Endodermal cell (in vitro differentiated cells): ENCODE measurements at places on chromosomes 5 and 9. TPM values are rescaled to one million over a fixed set of nuclear protein-coding genes. Genes with fewer than 3 reads are reported as not detected.
A peak's percentile ranks its signal among the peaks of the same experiment; 100 is the strongest.

DNA sequence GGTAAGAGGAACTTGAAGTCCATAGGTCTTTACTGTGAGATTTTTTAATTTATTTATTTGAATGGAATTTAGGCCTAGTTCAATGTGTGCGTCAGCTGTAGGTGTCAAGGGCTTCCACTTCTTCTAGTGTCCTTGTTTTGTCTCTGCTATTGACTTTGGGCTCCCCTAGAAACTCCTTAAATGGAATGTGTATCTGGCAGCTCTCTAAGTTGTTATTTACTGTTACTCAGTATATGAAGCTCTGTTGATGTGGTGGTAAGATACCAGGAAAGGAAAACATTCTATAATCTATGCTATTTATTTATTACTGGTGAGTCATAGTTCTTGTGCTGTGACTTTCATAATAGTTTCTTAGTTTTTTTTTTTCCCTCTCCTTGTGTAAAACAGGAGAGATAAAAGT lies 97.1 kb downstream of the GABRA1 start:
- no peak overlapping the region for H3K4me3 ChIP-seq
- H3K27me3 ChIP-seq: no peaks in the 10 kb centered on the region
- H3K4me1 ChIP-seq: no peaks in the 10 kb centered on the region
- no peaks in the 10 kb centered on the region for H3K36me3 ChIP-seq

- no peak overlapping the region for H3K27ac ChIP-seq
- H3K36me3 ChIP-seq: no peaks in the 10 kb centered on the region
- H3K27me3 ChIP-seq: no peaks in the 10 kb centered on the region
- H3K4me1 ChIP-seq: peaks cover 11% of the 10 kb centered on the region
Observed at GRCh38 chr9:134642385-134643181, 980 bp downstream of the COL5A1 start.

- H3K27me3 ChIP-seq: peaks cover 10% of the 10 kb centered on the region
- H3K36me3 ChIP-seq: no peaks in the 10 kb centered on the region
- no peaks in the 10 kb centered on the region for H3K4me1 ChIP-seq
- H3K4me3 ChIP-seq: no peak overlapping the region
- H3K27ac ChIP-seq: no peak overlapping the region
Observed at GRCh38 chr9:116809656-116810055, 122.6 kb downstream of the TRIM32 start.

DNA sequence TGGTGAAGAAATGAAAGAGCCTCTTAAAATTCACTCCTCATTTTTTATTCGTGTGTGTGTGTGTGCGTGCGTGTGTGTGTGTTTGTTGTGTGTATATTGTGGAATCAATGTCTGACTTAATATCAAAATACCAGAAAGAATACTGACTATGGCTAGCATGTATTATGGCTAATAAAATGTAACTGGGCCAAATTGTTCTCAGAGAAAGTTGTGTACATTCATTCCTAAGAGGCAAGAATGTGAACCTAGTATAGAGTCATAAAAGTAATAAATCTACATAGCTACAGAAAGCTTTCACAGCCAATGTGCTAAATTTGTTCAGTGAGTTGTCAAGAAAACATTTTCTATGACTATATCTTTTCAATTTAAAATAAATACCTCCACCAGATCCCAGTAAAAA lies 211.5 kb downstream of the EBF1 start:
- H3K4me1 ChIP-seq: no peaks in the 10 kb centered on the region
- DNase-seq: no peak
- H3K4me3 ChIP-seq: no peak overlapping the region
- no peak overlapping the region for H3K27ac ChIP-seq

DNA sequence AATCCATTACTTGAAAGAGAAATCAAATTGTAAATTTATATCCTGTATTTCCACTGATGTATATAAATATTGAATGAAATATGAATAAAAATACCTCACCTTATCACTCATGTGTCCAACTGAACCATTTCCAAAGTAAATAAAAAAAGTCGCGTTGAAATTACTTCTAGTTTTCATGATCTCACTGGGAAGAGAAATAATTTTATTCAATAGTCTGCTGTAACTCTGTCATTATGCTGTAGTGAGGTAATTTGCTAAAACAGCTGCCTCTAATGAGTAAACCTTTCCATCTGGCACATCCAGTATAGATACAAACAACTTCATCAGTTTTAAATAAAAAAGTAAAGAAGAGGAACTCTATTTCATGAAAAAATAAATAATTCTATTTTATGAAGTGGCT lies 611.5 kb downstream of the ZNF608 start:
- H3K4me1 ChIP-seq: no peaks in the 10 kb centered on the region
- no peaks in the 10 kb centered on the region for H3K36me3 ChIP-seq
- no peaks in the 10 kb centered on the region for H3K27me3 ChIP-seq

- H3K36me3 ChIP-seq: peaks cover under 1% of the 10 kb centered on the region
- H3K4me3 ChIP-seq: no peak overlapping the region
- peaks cover 22% of the 10 kb centered on the region for H3K4me1 ChIP-seq
- H3K27ac ChIP-seq: no peak overlapping the region
- no peaks in the 10 kb centered on the region for H3K27me3 ChIP-seq
- DNase-seq: no peak
Observed at GRCh38 chr9:87599901-87600610, 102.4 kb downstream of the DAPK1 start.

DNA sequence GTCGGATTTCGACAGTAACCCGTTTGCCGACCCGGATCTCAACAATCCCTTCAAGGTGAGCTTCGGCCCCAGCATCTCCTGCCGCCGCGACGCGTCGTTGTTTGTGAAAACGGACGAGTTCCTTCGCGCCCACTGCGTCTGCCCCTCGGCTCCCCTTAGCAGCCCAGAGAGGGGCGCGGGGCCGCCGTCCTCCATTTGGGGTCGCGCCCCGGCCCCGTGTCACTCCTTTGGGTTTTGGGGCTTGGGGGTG lies 182 bp downstream of the SCAMP1 start:
- H3K36me3 ChIP-seq: peaks cover 8% of the 10 kb centered on the region
- no peaks in the 10 kb centered on the region for H3K4me1 ChIP-seq

GRCh38 chr5:172749881-172750633 lies 20.9 kb downstream of the DUSP1 start:
- H3K4me1 ChIP-seq: no peaks in the 10 kb centered on the region
- H3K27me3 ChIP-seq: no peaks in the 10 kb centered on the region
- DNase-seq: no peak
- H3K4me3 ChIP-seq: no peak overlapping the region
- no peak overlapping the region for H3K27ac ChIP-seq

- H3K4me3 ChIP-seq: no peak overlapping the region
- no peak for DNase-seq
- no peaks in the 10 kb centered on the region for H3K27me3 ChIP-seq
- peaks cover 94% of the 10 kb centered on the region for H3K36me3 ChIP-seq
- H3K27ac ChIP-seq: no peak overlapping the region
- no peaks in the 10 kb centered on the region for H3K4me1 ChIP-seq
Observed at GRCh38 chr5:151130922-151131891, 26.4 kb downstream of the ANXA6 start.

DNA sequence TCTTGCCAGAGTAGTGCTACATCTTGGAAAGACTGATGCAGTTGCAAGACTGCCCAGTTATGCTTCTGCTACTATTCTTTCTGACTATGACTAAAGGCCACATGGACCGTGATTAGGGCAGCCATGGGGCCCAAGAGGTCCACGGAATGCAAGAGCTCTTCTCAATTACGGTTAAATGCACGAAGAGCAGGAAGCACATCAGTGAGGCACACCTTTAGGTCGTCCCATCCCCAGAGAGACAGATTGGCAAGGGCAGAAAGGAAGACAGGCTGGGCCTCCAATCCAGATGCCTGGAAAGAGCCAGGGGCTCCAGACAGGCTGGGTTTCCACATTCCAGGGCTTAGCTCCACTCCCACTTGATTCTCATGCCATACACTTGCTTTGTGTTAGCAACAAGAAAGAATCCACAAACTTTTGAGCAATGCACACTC lies 132.3 kb upstream of the SLIT3 start:
- no peak for DNase-seq
- no peaks in the 10 kb centered on the region for H3K27me3 ChIP-seq
- H3K36me3 ChIP-seq: no peaks in the 10 kb centered on the region
- no peak overlapping the region for H3K27ac ChIP-seq
- no peaks in the 10 kb centered on the region for H3K4me1 ChIP-seq

DNA sequence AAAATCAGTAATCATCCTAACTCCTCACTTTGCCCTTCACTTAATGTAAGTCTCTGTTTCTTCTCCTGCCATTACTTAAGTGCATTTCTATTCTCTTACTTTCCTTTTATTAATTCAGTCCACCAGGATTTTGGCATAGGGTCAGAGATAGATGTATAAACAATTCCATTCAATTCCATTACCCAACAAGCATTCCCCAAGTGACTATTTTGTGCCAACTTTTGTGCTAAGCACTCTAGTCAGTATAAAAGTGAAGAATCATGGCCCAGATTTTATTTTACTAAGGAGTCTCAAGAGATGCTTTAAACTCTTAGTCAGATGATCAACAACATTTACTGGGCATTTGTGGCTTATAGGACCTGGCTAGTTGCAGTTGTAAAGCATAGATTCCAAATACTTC lies 159.3 kb downstream of the DMAC1 start:
- no peaks in the 10 kb centered on the region for H3K36me3 ChIP-seq
- H3K27me3 ChIP-seq: no peaks in the 10 kb centered on the region
- DNase-seq: no peak
- H3K27ac ChIP-seq: no peak overlapping the region

- no peak overlapping the region for H3K27ac ChIP-seq
- no peaks in the 10 kb centered on the region for H3K4me1 ChIP-seq
- DNase-seq: no peak
- H3K36me3 ChIP-seq: no peaks in the 10 kb centered on the region
- no peaks in the 10 kb centered on the region for H3K27me3 ChIP-seq
Observed at GRCh38 chr5:96902876-96903275, 26.6 kb downstream of the ERAP2 start.

DNA sequence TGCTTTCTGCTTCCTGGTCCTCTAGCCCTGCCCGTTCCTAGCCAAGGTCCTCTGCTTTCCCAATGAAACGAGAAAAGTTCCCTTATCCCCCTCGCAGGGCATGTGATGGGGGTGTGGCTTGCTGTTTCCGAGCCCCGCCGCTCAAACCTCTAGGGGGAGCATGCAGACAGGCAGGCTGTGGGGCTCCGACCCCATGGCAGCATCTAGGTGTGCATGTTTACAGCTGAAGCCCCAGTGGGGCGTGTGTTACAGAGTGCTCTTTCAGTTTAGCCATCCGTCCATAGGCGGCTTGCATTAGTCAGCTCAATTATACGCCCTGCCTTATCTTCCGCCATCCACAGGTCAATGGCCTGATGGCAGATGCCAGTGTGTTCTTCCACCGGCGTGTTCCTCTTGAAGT lies 48.3 kb upstream of the SPATA31E1 start:
- no peak overlapping the region for H3K27ac ChIP-seq
- H3K36me3 ChIP-seq: no peaks in the 10 kb centered on the region
- peak; percentile 94 for DNase-seq

- no peak overlapping the region for H3K27ac ChIP-seq
- DNase-seq: no peak
- H3K36me3 ChIP-seq: no peaks in the 10 kb centered on the region
- H3K27me3 ChIP-seq: no peaks in the 10 kb centered on the region
- H3K4me3 ChIP-seq: no peak overlapping the region
Observed at GRCh38 chr5:120240706-120241105, 223.4 kb upstream of the PRR16 start.

GRCh38 chr5:149683964-149684363 lies 46.1 kb upstream of the PPARGC1B start:
- DNase-seq: no peak
- no peaks in the 10 kb centered on the region for H3K36me3 ChIP-seq
- H3K4me3 ChIP-seq: no peak overlapping the region
- H3K4me1 ChIP-seq: peaks cover 9% of the 10 kb centered on the region
- H3K27ac ChIP-seq: no peak overlapping the region
- H3K27me3 ChIP-seq: peaks cover 21% of the 10 kb centered on the region

- peaks cover 3% of the 10 kb centered on the region for H3K36me3 ChIP-seq
- no peak overlapping the region for H3K27ac ChIP-seq
- DNase-seq: peak; percentile 85
- H3K27me3 ChIP-seq: no peaks in the 10 kb centered on the region
- no peaks in the 10 kb centered on the region for H3K4me1 ChIP-seq
- peak overlapping the region; percentile 35 for H3K4me3 ChIP-seq
Observed at GRCh38 chr5:171926311-171926710, 80.1 kb downstream of the FBXW11 start.

- H3K4me1 ChIP-seq: peaks cover 5% of the 10 kb centered on the region
- H3K27ac ChIP-seq: no peak overlapping the region
- no peak overlapping the region for H3K4me3 ChIP-seq
- H3K36me3 ChIP-seq: no peaks in the 10 kb centered on the region
Observed at GRCh38 chr5:150774145-150774544, 4.4 kb upstream of the SMIM3 start.

DNA sequence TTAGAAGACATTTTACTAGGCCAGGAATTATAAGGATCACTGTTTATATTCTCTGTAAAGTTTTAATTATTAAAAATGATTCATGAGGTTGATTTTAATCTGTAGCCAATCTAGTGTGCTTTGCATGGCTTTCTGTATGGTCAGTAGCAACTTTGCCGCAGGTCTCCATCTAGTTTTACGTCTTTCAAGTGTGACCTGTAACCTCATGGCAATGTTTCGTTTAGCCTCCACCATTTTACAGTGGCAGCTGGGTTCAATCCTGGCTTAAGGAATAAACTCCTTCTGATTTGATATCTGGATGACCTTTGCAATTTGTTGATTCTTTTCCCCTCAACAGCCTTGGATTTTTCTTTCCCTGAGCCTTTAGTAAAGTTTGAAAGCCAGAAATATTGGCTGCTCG lies 434.5 kb upstream of the CDH9 start:
- peak overlapping the region; percentile 85 for H3K4me3 ChIP-seq
- no peak for DNase-seq
- H3K36me3 ChIP-seq: peaks cover 36% of the 10 kb centered on the region
- peak overlapping the region; percentile 75 for H3K27ac ChIP-seq
- H3K27me3 ChIP-seq: no peaks in the 10 kb centered on the region

GRCh38 chr9:95938724-95939123 lies 63.2 kb downstream of the ERCC6L2 start:
- DNase-seq: no peak
- no peak overlapping the region for H3K4me3 ChIP-seq
- H3K27ac ChIP-seq: no peak overlapping the region
- H3K36me3 ChIP-seq: peaks cover 87% of the 10 kb centered on the region
- no peaks in the 10 kb centered on the region for H3K4me1 ChIP-seq
- no peaks in the 10 kb centered on the region for H3K27me3 ChIP-seq

DNA sequence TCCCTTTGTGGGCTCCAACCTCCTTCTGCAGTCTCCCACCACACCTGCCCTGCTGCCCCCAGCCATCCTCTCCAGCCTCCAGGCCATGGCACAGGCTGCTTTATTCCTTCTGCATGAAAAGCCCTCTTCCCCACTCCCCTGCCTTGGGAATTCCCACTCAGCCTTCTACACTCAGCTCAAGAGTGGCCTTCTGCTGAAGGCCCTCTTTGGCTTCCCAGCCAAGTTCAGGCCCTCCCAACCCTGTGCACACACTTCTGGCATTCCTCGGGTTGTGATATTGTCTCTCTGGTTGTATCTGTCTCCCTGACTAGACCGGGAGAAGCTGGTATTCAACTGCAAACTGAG lies 5.7 kb downstream of the SHB start:
- no peaks in the 10 kb centered on the region for H3K27me3 ChIP-seq
- H3K27ac ChIP-seq: no peak overlapping the region
- DNase-seq: peak; percentile 45
- peaks cover 24% of the 10 kb centered on the region for H3K4me1 ChIP-seq

GRCh38 chr5:6291961-6292360 lies 86.4 kb downstream of the MED10 start:
- H3K27ac ChIP-seq: no peak overlapping the region
- DNase-seq: peak; percentile 72
- H3K4me3 ChIP-seq: no peak overlapping the region
- H3K27me3 ChIP-seq: peaks cover 25% of the 10 kb centered on the region
- H3K36me3 ChIP-seq: no peaks in the 10 kb centered on the region
- H3K4me1 ChIP-seq: no peaks in the 10 kb centered on the region

- H3K27ac ChIP-seq: no peak overlapping the region
- H3K4me3 ChIP-seq: no peak overlapping the region
- H3K36me3 ChIP-seq: no peaks in the 10 kb centered on the region
Observed at GRCh38 chr5:94745786-94746730, 127.6 kb downstream of the SLF1 start.

Gene DEPDC1B
- total RNA-seq: 20.1 to 42.6 TPM (median 42.1 TPM) in 3 replicates

Gene SLC6A18
- not detected in 2 replicates for total RNA-seq

Gene ANKRD18B
- 5.2 and 6.7 TPM in 2 replicates for total RNA-seq

Gene PHYKPL
- total RNA-seq: 63.1 and 82.5 TPM in 2 replicates

Gene FBN2
- 90.1 and 131 TPM in 2 replicates for total RNA-seq
